Activated T-cell treated with anti-CD3 and anti-CD28 coated beads, Interleukin-2, amount 50 U/mL, for 4 hours (primary cell): ENCODE measurements at places on chromosomes 7 and 10. TPM values are rescaled to one million over a fixed set of nuclear protein-coding genes. Genes with fewer than 3 reads are reported as not detected.

The GSDME gene
- total RNA-seq = 4.3 TPM

The MKX gene
- 0.37 TPM for total RNA-seq

The RELN gene
- total RNA-seq = 0.15 TPM

The TBX20 gene
- total RNA-seq = 0.14 TPM

The RGR gene
- not detected for total RNA-seq

The CFAP46 gene
- total RNA-seq = 0.53 TPM

The LEP gene
- total RNA-seq = not detected

The LRRN3 gene
- total RNA-seq = 39.2 TPM

DNA sequence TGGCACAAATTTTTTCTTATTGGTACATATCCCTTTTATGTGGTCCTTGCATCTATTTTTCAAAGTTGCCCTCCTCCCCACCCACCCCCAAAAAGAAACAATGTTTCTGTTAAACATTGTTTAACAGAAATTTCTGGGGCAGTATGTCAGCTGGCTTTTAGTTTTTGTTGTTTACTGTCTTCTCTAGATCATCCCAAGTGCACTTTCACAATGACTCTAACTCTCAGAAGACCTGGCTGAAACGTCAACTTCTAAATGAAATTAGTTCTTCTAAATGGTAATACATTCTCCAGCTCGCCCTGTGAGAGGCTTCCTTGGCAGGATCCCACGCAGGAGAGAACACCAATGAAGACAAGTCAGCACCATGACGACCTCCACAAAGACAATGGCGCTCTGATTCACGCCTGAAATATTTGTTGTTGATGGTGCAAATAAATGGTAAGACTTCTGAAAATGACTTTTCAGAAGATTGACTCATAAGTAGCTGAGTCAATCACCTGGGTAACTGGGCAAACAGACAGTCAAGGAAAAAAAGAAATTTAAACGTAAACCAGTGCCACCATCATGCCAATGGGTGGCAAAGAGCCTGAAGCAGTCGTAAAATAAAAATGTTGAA, 293.7 kb downstream of the FZD1 start:
- DNase-seq = no peak

DNA sequence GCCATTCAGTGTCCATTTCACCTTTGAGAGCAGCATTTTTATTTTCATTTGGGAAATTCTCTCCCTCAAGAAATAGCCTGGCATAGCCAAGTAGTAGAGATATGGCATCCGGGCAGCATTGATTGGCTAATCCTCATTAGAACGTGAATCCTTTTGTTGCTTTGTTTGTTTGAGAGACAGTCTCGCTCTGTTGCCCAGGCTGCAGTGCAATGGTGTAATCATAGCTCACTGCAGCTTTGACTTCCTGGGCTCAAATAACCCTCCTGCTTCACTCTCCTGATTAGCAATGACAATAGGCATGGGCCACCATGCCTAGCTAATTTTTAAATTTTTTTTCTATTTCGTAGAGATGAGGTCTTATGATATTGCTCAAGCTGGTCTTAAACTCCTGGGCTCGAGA, 1174.9 kb upstream of the AUTS2 start:
- no peak for DNase-seq

DNA sequence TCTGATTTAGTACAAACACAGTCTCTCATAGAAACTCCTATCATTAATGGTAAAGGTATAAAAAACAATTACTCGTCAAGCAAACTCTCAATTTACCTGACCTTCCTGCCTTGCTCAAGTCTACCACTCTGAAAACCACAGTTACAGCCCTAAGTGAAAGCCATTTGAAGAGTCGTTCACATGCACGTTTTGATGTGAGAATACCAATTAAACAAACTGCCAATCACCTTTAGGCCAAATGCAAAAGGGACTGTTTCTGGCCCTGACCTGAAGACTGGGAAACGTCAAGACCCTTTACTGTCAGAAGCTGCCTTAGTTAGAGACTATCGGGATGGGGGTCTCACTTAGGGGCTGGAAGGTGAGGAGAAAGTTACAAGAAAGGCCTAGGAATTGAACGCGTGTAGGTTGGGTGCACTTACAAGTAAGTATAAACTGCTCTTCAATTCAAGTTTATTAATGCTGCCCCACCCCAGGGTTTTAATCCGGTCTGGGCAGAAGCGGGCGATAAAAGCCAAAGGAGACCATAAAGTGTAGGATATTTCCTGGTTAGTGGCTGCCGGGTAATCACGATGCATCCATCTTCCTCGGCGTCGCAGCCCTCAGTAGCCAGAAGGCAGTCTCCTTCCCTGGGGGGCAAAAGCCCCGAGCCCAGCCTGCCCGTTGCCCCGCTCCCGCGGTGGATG, 935 bp downstream of the TM9SF3 start:
- DNase-seq = peak; percentile 22

DNA sequence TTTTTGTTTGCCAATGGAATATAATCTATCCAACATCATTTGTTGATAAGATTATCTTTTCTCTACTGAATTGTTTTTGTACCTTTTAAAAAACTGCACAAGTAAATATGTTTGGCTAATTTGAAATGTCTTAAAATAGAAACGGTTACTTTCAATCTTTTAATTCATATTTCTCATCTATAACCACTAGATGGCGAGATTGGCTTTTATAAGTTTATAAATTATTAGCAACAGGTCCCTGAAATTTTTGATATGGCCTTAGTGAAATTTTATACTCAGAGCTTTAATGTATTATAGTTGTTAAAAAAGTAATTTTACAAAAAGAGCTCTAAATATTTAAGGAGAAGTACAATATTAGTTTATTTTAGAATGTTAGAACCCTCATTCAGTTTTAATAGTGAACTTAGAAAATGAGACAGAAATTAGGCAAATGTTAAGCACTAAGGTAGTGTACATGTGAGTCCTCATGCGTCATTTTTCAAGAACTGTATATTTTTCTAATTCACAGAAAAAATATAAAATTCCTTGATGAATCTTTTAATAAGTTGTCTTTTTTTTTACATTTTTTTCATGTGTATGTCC, 592.5 kb downstream of the ARL4A start:
- no peak for DNase-seq

DNA sequence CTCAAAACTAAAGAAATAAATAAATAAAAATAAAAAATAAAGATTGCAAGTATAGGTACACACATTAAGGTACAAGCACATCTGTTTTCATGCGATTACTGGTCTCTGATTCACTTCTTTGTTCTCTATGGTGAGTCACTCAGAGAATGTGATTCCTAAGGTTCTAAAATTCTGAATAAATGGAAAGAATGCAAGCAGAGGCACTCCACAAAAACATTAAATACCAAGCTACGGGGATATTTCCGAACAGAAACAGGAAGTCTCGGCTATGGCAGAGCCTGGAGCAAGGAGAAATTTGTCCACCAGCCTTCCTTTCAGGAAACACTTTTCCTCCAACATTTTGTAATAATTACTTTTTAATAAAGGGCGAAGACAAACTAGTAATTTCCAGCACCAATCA, 1.4 kb downstream of the VOPP1 start:
- DNase-seq = no peak

DNA sequence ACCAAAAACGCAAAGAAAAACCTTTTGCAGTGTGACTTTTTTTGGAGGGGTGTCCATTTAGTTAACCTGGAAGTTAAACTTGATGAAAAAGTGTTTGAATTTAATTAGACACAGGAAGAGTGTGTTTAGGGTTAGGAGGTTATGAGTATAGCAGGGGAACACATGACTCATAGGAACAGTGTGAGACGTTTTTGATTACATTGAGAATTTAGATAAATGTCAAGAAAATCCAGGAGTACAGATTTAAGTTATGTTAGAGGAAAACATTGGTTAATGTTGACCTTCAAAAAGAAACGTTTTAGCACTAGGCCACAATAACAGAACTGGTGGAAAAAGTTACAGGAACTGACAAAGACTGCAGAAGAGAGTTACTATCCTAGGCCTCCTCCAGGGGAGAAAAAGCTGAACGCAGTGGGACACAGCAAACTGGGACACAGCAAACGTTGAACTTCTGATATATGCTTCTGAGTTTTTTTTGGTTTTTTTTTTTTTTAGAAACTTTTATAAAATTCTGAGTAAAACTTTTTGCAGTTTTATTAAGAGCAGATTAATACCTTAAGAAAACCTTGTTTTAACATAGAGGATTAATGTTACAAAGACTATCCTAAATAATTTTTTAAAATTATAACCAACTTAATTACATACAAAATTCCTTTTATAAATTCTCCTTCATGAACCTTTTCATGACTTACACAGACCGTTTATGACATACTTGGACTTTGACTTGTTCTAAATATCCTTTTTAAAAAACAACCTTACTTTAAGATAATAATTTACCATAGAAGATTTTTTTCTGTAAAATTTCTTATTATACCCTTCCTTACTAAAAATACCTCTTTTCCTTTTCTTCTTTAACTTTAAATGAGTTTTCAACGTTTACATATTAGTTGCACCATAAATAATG, 22.2 kb downstream of the LANCL2 start:
- no peak for DNase-seq

- no peak for DNase-seq
Measured at GRCh38 chr7:154863766-154864522, 139.0 kb downstream of the PAXIP1 start.

DNA sequence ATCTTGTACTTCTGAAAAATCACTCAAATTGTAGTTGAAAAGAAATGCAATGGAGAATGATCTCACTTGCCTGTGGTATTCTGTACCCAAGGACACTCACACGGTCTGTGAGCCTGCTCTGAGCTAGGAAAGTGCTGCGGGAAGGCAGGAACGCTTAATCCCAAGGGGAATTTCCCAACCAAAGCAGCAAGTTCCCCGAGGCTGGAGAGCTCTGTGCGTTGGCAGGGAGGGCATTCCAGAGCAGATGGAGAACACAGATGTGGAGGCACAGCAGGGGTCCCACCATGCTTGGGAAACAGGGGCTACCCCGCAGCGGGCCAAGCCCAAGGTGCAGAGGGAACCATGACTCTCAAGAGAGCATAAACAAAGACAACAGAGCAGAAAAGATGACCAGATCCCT, 13.6 kb downstream of the SVIL start:
- DNase-seq = no peak

- DNase-seq = no peak
Measured at GRCh38 chr7:42910306-42910705, 1.6 kb downstream of the C7orf25 start.

- DNase-seq = peak; percentile 32
Measured at GRCh38 chr10:97543025-97543546, 29.5 kb upstream of the ANKRD2 start.
